ENCODE measurements at places on chromosomes 16 and 17.
A peak's percentile ranks its signal among the peaks of the same experiment; 100 is the strongest.

DNA sequence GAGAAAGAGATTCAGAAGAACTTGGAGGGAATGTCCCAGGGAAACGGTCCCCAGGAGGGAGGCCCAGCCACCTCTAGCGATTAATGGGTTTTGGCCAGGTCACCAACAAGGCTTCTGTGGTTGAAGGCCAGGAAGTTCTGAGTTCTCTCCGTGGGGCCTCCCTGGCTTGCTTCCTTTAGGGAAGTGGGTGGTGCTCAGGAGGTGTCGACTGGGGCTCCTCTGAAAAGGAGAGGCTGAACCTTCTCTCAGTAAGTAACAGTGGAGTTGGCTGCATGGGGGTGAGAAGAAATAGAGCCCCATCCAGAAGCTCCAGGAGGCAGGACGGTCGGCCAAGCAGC lies 77.1 kb upstream of the GSE1 start:
- DNase-seq: no peak

DNA sequence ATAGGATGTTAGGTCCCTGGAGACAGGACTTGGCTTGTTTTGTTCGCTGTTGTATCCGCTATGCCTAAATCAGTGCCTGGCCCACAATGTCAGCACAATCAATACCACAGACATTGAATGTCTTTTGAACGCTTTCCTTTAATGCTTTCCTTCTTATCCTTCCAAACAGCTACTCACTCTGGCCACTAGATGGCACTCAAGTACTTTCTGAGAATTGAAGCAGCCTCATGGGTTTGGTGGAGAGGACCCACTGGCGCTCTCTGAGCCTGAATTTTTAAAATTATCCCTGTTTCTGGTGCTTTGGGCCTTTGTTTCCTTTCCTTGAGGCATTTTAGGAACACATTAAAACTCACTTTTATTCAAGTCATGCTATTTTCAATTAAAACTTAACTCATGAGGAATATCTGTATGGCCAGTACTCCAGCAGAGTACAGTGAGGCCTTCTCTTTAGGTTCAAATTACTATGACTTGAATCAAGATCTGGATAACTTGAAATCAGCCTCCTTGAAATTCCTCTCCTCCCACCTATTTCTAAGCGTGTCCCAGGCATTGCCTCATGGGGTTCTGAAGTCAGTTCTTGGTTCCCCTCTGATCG lies 3.2 kb upstream of the NLRP1 start:
- DNase-seq: peak; percentile 1

DNA sequence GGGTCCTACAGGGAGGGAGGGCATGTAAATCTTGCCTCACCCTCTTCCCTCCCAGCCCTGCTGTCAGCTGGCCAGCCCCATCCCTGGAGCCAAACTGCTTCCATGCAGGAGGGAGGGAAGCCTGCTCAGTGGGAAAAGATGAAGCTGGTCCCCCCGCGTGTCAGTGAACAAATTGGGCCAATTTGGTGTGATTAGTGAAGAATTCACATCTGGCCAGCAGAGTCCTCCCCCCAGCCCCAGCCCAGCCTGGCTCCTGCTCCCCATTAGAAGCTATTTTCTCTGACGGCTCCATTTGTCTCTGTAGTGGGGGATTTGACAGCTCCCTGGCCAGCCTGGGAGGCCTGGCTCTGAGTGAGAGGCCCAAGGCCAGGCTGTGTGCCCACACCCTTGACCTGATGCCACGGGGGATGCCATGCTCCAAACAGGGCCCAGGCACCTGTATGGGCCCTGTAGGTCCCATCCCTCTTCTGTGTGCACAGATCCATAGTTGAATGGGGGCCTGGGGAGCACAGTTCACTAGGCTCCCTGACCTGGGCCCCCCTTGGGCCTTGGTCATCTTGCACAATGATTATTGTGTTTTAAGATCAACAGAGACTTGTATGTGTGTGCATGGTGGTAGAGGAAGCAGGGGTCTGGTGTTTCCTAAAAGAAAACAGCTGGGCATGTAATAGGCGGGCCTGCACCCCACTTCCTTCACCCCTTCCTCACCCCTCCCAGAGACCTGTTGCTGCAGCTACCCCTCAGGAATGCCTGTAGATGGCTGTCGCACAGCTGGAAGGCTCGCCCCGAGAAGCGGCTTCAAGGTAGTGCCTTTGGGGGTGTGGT lies 50.7 kb upstream of the TAC4 start:
- no peak for DNase-seq

GRCh38 chr16:27174007-27174406 lies 29.3 kb upstream of the KDM8 start:
- DNase-seq: no peak

DNA sequence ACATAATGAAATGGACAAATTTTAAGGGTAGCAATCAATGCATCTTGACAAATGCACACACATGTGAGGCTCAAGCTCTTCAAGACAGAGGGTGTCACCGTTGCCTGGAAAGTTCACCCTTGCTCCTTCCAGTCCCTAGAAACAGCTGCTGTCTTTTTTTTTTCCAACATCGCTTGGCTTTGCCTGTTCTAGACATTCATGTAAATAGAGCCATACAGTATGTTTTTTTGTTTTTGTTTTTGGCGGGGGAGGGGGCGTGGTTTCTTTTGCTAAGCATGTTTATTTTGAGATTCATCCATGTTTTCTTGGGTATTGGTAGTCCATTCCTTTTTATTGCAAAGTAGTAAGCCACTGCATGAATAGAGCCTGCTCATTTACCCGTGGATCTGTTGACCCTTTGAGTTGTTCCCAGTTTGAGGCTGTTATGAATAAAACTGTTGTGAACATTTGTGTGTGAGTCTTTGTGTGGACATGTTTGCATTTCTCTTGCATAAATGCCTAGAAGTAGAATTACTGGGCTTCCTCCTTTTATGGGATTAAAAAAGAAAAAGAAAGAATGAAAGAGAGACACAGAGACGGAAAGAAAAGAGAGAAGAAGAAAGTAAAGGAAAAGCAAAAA lies 78.4 kb downstream of the NT5M start:
- DNase-seq: no peak

DNA sequence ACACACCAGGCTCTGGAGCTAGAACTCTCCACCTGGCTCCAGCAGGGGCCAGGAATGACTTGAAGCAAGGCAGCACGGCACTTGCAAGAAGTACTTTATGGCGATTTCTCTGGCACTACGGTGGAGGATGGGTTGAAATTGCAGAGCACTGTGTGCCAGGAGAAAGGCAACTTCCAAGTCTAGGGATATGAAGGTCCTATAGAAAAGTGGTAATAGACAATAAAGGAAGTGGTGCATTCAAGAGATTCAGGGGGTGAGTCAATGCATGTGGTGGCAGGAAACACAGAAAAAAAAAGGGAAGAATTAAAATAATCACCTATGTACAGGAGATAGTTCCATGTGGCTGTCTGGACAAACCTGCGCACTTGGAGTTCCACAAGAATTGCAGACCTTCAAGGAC lies 240.3 kb upstream of the DYNLRB2 start:
- DNase-seq: no peak
